ENCODE measurements at places on chromosomes 11 and 22. TPM values are rescaled to one million over a fixed set of nuclear protein-coding genes. Genes with fewer than 3 reads are reported as not detected.

GRCh38 chr11:62324731-62325556, 12.3 kb upstream of the ASRGL1 start:
- peak; percentile 47 for DNase-seq

DNA sequence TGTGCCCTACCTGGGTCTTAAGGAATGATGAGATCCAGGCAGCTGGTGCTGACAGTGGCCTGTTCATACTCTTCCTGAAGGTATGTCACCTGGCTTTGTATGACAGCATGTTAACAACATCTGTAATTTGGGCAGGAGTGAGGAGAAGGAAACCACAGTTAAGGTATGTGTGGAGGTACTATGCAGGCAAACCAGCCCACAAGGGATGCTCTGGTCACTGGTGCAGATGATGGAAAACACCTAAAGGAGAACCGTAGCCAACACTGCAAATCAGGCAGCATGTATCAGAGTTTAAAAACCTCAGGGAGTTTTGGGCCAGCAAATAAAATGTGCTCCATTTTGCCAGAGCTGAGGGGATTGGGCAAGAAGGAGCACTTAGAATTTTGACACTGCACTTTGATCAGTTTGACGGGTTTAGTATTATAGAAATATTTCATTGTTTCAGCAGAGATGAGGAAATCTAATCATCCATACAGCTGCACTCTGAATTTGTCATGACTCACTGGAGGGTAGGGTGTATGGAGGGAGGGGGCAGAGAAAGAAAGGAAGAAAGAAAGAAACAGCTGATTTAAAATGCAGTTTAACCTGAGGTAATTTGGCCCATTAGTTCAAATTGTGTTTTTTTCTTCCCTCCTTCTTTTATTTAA, 260.9 kb downstream of the KIRREL3 start:
- no peak for DNase-seq

EMID1 gene
- polyA plus RNA-seq = 0.19 TPM

- DNase-seq = peak; percentile 50
Measured at GRCh38 chr11:73236854-73237253, 18.8 kb downstream of the P2RY2 start.

- no peak for DNase-seq
Measured at GRCh38 chr11:8577791-8578581, 16.0 kb downstream of the STK33 start.

CCDC116 gene
- 0.29 TPM for polyA plus RNA-seq

TSG101 gene
- 57.0 TPM for polyA plus RNA-seq

GRCh38 chr22:23704829-23705228, 14.0 kb downstream of the RGL4 start:
- DNase-seq = no peak

DNA sequence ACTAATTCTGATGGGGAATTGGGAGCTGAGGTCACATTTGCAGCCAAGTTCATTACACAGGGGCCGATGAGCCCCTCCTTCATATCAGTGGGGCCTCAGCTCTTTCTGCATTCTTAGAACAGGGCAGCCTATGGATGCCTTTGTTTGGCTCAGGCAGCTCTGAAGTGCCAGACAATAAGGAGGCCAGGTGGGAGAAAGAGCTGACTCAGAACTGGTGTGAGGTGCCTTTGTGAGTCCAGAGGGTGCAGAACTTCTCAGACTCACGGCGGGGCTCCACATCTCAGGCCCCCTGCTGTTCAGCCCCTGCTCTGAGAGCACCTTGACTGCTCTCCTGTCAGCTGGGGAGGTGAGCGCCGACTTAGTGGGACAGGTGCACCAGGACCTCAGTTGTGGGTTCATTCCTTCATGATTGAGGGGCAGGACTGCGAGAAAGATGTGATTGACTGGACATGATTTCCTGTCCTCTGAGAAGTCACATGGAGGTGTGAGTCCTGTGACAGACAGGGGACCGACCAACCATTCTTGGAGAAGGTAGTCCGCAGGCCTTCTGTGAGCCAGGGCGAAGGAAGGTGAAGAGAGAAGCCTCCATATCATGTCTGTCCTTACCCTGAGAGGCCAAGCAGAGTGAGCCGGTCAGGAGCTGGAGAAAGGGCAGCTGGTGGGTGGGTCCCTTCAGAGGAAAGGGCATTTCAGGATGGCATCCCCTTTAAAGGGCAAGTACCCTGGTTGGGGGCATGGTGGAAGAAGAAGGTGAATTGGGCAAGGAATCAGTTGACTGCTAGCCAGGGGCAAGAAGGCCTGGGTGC, 245.0 kb upstream of the TBCEL start:
- DNase-seq = no peak

CD3E gene
- 9.5 TPM for polyA plus RNA-seq
